ENCODE measurements at places on chromosomes 6 and 20.

- DNase-seq: no peak
These were observed 254.0 kb downstream of the TPBG start for GRCh38 chr6:82617648-82618047.

DNA sequence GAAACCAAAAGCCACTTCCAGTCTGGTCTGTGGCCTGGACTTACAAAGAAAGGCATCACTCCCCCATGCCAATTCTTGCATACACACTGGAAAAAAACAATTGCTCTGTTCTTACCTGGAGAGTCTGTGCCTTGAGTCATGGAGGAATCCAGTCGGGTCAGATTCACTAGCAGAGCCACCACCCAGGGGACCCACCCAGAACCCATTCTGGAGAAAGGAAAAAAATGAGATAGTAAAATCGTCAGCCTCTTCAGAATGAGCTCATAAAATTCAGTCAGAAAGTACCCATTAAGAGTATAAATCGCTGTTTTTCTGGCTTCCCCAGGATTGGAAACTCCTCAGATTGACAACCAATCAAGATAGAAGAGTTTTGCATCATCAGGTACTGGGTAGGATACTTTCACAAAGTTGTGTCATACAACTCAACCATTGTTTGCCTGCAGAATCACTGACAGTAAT, at the start of gene HLA-DOB:
Gene HLA-DOB, minus strand, starts transcription at position 257 of the 459 bp plus-strand sequence. Its CDS starts 51 bp downstream, at position 206.
- no peak for DNase-seq

- DNase-seq: no peak
These were observed 6.5 kb upstream of the RANBP9 start for GRCh38 chr6:13718123-13718458.

DNA sequence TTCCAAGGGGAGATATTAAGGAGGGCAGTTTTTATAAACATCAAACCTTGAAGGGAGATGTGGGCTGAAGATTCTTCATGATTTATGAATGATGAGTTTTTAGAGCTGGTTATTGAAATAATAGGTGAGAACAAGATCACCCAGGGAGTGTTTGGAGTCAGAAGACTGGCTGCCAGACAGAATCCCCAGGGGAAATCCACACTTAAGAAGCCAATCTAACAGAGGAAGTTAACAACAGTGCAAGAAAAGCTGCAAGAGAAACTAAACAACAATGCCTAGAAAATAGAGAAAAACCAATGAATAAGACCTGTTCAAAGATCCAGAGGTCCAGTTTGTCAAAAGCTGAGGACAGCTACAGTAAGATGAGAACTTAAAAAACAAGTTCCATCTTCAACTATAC, 167.9 kb upstream of the MAN1A1 start:
- no peak for DNase-seq

DNA sequence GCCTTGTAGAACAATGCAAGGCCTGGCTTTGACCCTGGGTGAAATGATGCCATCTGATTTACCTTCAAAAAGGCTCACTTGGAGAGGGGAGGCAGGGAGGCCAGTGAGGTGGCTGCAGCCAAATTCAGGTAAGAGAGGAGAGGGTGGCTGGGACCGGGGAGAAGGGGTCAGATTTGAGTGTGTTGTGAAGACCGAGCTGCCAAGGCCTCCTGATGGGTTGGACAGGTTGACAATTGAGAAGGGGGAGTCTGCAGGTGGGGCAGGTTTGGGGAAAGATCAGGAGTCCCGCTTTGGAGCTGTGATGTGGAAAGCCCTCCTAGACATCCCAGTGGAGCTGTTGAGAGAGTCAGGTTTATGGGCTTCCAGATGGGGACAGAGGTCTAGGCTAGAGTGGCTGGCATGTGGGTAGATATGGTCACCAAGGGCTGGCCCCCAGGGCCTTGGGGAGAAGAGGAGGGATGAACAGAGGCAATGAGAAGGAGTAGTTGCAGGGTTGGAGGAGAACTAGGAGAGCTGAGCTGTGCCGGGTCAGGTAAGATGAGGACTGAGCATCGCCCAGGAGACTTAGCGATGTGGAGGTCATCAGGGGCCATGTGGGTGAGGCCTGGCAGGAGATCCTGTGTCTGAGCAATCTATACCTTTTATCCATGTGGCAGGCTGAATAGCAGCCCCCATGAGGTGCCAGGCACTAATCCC, 70.5 kb upstream of the TOX2 start:
- no peak for DNase-seq

GRCh38 chr6:138044458-138044857, 62.8 kb downstream of the PERP start:
- no peak for DNase-seq

DNA sequence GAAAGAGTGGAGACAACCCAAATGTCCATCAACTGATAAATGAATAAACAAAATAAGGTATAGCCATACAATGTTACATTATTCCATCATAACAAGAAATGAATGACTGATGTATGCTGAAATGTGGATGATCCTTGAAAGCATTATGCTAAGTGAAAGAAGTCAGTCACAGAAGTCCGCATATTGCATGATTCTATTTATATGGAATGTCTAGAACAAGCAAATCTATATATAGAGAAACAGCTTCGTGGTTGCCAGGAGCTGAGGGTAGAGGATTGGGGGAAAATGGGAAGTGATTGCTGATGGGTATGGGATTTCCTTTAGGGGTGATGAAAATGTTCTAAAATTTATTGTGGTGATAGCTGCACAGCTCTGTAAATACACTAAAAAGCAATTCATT, 196.8 kb downstream of the ATXN1 start:
- DNase-seq: no peak

DNA sequence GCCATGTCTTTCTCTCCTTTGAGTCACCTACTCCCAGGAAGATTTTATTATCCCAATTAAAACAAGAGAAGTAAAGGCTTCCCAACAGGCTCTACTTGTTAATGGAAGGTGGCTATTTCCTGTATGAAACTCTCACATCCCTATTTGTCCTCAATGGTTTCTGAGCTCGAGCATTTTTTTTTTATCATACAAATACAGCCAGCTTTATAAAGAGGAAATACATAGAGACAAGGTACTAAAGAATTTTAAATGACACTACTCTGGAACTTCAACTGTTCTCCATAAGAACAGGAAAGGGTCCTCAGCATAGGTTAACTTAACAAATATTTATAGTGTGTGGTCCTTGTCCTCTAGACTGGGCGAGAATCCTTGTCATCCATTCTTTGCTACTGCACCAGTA, 41.0 kb downstream of the TSHZ2 start:
- DNase-seq: no peak

GRCh38 chr6:169646906-169647567, 54.8 kb downstream of the WDR27 start:
- no peak for DNase-seq

- DNase-seq: no peak
These were observed 63.3 kb downstream of the ZFAND3 start for GRCh38 chr6:37882724-37883413.
